ENCODE measurements at places on chromosomes 3 and 15. TPM values are rescaled to one million over a fixed set of nuclear protein-coding genes. Genes with fewer than 3 reads are reported as not detected.

CLDN16 gene
- not detected for total RNA-seq

DHFR2 gene
- 5.3 TPM for total RNA-seq

TGM5 gene
- total RNA-seq, result not detected

NOX5 gene
- 0.07 TPM for total RNA-seq

GPX1 gene
- total RNA-seq, result 363 TPM

RTP2 gene
- total RNA-seq, result not detected

CDHR4 gene
- not detected for total RNA-seq

SH2D7 gene
- total RNA-seq, result not detected

GPR160 gene
- total RNA-seq, result 5.3 TPM

AGBL1 gene
- not detected for total RNA-seq

CLN6 gene
- 21.3 TPM for total RNA-seq
